ENCODE measurements at places on chromosomes 5 and 9.

DNA sequence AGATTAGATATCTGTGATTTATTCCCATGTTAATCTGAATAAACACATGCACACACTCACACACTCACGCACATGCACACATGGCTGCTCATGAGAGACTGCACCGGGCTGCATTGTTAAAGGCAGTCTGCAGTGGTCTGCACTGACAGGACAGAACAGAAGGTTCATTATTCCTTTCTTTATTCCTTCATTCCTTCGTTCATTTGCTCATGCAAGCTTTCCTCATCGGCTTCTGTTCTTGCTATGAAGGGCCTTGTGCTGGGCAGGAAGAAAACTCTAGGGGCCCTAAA lies 41.4 kb upstream of the FSTL4 start:
- no peak for DNase-seq

DNA sequence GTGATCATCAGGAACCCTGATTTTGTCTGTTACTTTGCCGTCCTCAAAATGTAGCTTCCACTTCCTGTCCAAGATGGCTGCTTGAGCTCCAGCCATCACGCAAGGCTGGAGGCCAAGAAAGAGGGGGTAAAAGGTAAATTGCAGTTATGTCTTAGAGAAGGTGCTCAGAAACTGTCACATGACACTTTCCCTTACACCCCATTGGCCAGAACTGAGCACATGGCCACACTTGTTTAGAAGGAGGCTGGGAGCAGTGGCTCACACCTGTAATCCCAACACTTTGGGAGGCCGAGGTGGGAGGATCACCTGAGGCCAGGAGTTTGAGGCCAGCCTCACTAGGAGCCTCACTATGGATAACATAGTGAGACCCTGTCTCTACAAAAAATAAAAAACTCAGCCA lies 140.9 kb downstream of the RGS3 start:
- no peak for DNase-seq

GRCh38 chr5:10635257-10635866 lies 71.5 kb downstream of the ANKRD33B start:
- DNase-seq: no peak

DNA sequence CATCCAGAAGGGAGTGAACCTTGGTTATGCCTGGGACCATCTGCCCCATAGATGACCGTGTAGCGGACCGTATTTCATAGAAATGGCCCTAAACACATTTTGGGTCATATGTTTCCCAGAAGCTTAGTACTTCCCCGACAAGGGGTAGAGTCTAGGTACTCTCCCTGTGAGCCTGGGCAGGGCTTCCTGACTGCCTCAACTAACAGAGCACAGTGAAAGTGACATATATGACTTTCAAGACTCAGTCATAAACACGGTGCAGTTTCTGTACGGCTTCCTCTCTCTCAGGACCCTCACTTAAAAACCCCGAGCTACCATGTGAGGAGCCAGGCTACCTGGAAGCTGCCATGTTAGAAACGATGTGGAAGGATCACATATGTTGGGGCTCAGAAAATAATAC lies 20.9 kb downstream of the C9orf57 start:
- no peak for DNase-seq

GRCh38 chr5:101253096-101253495 lies 350.0 kb upstream of the ST8SIA4 start:
- no peak for DNase-seq
